Suppressor macrophage treated with lipopolysaccharide for 1 hour (primary cell): ENCODE measurements at places on chromosomes 6 and 20.

GRCh38 chr20:37725855-37726254 is 32.0 kb downstream of the CTNNBL1 start:
- DNase-seq: no peak

DNA sequence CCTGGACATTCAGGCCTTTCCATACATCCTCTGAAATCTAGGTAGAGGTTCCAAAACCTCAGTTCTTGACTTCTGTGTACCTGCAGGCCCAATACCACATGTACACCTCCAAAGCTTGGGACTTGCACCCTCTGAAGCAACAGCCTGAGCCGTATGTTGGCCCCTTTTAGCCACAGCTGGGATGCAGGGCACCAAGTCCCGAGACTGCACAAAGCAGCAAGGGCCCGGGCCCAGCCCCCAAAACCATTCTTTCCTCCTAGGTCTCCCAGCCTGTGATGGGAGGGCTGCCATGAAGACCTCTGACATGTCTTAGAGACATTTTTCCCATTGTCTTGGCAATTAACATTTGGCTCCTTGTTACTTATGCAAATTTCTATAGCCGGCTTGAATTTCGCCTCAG is 107.4 kb upstream of the FRMD1 start:
- no peak for DNase-seq

- no peak for DNase-seq
Measured at GRCh38 chr6:5151955-5152401, 66.8 kb downstream of the PPP1R3G start.

DNA sequence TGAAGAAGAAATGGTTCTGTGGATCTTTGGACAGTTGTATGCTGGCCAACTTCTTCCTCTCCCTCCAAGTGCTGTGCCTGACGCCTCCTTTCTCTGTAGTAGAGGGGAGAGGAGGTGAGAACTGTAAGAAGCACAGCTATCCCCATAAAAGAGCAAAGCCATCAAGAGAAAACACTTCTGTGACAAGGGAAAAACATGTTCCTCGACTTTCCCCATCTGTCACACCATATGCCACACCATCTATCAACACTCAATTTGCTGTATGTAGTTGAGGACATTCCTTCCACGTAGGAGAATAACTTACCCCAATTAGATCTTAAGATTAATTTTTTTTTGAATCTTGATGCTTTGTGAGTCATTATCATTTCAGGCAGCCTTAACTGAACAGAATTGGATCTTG is 156.2 kb upstream of the PLCB4 start:
- peak; percentile 10 for DNase-seq

- DNase-seq: no peak
Measured at GRCh38 chr20:36472637-36473090, 68.7 kb upstream of the MYL9 start.

DNA sequence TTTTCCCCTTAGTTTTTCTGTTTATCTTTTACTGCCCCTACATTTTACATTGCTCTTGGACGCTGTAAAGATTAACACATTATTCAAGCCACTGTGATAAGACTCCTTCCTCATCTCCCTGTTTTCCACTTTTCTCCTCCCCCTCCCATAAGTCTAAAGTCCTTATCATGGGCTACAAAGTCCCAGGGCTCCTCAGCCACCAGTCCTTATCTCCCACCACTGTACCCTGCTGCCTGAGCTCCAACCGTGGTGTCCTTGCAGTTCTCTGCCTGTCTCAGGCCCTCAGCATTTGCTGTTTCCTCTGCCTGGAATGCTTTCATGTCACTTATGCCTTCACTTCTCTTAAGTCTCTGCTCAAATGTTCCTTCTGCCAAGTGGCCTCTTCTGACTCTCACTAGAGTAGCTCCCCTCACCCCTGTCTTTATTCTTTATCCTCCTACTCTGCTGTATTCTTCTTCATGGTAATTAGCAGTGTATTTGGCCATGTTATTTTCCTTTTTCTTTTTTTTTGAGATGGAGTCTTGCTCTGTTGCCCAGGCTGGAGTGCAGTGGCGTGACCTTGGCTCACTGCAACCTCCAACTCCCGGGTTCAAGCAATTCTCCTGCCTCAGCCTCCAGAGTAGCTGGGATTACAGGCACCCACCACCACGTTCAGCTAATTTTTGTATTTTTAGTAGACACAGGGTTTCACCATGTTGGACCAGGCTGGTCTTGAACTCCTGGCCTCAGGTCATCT is 10.8 kb upstream of the LATS1 start:
- no peak for DNase-seq

- DNase-seq: no peak
Measured at GRCh38 chr6:20454204-20454824, 52.6 kb downstream of the E2F3 start.

GRCh38 chr6:57421503-57421902 is 104.1 kb downstream of the PRIM2 start:
- DNase-seq: no peak

DNA sequence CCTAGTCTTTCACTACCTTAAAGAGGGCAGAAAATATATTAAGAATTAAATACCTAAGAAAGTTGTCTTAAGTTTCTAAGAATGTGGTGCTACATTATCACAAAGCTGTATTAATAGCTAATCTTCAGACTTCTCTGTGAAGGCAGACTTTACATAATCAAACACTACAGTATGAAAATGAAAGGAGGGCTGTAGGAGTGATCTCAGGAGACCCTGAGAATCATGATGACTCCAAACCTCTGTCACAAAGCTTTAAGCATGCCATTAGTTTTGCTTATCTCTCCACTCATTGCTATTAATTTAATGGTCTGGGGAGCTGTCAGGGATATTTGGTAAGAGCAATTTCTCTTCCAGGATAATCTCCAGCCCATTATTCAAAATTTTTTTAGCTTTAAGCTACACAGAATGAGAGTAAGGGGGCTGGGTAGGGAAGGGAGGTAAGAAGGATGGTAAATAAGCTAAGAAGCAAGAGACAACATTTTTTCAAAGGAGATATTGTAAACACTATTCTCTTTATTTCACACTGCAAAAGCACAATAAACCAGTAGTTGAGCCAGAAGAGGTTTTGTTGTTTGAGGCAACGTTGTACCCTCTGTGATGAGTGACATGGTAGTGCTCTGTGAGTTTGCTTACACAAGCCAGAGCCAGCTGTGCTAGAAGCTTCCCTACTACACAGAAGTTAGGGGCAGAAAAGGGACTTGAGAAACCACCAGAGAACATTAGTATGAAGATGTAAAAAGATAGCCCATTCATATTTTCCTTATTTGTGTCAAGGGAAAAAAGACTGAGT is 258.8 kb downstream of the GMDS start:
- DNase-seq: no peak

DNA sequence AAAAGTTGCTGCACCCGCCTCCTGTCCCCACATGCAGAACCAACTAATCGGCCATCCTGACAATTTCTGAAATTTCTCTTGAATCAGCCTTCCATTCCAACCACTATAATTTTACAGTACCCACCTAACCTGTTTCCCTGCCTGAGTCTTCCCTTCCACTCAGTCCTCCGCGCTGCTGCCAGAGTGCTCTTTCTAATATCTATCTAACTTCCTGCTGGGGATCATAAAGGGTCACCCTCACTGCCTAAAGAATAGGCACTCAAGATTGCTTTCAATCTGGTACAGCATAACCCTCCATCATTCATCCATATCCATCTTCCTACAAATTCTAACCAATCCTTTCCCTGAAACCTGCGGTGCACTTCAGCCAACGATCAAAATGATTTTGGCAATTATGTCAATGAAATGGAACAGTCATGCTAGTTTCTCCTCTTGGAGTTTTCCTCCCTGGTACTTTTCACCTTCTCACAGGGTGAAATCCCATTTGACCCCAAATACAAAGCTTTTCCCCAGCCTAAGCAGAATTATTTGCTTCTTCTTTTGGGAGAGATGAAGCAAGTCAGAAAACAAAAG is 117.5 kb upstream of the BEND6 start:
- DNase-seq: no peak

DNA sequence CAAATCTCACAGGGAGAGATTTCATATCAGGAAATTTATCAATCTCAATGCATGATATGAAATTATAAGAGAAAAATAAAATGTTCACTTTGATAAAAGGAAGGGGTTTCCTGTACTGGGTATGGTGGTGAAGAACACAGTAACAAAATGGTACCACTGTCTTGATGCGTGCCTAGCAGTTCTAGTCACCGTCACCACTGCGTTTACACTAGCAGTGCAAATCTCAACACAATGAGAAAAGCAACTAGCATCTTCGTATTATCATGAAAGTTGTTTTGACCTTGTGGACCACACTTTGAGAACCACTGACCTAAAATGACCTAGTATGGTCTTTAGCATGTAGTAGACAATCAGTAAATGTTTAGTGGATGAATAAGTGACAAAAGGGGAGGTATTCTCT is 68.4 kb upstream of the ADGRF4 start:
- no peak for DNase-seq

DNA sequence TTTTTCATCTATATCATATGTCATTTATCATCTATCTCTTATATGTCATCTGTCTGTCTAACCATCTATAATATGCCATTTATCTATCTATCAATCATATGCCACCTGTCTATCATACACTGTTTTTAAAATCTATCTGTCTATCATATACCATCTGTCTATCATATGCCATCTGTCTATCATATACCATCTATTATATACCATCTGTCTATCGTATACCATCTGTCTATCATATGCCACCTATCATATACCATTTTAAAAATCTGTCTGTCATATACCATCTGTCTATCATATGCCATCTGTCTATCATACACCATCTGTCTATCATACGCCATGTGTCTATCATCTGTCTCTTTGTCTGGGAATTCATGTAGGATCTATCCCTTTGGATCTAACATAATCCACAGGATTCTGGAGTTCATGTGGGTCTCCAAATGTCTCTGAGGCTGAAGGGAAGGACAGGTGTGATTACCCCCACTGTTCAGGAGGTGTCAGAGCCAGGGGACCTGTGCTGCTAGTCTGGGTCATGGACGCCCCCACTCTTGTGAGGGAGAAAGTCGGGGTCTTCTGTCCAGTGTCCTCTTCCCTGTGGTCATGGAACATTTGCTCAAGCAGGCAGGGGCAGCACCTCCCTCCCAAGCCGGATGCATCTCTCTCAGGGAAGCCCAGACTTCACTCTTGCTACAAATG is 36.9 kb upstream of the FRMD1 start:
- no peak for DNase-seq

DNA sequence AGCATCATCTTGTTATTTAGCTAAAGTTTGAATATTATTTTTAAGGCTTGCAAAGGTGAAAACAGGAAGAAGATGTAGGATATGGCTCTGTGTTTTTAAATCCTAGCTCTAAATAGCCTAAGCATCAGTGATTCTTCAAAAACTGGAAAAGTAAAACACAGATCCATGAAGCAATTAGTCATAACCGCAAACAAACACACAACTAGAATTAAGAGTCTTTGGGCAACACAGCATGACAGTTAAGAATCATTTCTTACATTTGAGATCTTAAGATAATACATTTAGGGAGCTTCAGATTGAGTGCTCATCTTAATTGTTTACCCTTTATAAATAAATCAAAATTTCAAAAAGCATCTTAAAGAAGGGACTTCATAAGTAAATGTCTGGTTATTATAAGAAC is 115.8 kb upstream of the MAP7 start:
- no peak for DNase-seq

GRCh38 chr6:28635547-28636158 is 110.0 kb downstream of the GPX5 start:
- DNase-seq: no peak

DNA sequence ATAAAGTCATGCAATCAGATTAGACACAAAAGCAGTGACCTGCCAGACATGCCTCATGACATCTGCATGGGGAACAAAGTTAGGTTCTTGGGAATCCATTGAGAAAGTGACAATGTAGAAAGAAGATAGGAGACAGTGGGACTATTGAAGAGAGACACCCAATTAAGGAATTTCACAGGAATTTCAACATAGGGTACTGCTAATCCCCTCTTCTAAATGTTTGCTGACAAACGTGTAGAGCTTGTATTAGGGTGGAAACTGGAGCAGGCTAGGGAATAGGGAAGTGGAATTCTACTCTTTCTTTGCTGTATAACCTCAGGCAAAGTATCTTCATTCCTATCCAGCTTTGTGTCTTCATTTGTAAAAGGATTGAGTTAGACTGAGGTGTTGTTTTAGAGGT is 409.4 kb upstream of the SASH1 start:
- DNase-seq: no peak

DNA sequence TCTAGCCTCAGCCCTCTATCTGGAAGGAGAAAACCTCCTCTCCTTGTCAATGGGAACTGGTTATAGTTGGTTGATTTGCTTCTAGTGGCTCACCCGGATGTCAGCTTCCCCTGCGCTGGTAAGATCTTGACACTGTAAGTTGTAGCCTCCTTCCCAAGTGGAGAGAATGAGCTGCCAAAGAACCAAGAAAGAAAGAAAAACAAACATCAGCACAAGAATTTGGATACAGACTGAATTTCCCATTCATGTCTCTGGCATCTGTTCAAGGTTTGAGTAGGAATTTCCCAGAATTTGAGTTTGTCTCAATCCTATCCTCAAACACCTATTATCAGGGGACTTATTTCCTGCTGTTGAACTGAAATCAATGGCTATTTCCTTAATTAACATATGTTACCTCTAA is 44.1 kb downstream of the ELOVL2 start:
- DNase-seq: no peak

DNA sequence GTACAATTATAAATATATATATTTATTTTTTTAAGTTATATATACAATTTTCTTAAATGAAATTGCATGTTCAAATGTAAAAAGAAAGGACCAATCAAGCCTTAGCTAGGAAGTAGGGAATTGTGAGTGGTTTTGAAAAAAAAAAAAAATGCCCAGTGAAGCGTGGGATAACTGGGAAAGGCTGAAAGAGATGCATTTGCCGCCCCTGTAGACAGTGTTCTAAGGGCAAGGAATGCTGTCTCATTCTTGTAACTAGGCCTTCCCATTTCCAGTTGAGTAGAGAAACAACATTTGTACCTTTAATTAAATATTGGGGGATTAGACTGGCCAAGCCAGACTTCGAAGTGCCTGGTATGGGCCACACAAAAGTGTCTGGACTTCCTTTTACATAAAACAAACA is 430.1 kb upstream of the SLC35B3 start:
- no peak for DNase-seq

GRCh38 chr6:159157431-159157830 is 11.8 kb upstream of the FNDC1 start:
- no peak for DNase-seq

DNA sequence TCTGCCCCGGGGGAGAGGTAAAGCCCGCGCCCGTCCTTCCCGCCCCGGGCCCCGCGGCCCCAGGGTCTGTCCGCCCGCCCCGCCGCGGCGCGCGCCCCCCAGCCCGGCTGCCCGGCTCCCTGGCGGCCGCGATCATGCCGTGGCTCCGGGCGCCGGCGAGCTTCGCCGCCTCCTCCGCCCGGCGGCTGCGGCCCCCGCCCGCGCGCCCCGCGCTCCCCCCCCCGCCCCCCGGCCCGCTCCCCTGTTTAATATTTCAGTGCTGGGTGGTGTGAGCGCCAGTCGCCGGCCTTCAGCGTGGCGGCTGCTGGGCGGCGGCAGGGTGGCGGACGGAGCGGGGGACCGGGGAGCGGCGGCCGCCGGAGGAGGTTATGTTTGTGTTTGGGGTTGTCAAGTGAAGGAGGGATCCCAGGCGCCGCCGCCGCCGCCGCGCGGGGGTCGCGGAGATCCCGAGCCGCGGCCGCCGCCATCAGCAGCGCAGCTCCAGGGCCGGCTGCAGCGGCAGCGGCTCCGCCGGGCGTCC is at the start of gene HIVEP1:
HIVEP1 (plus strand) TSS at position 275 of the 520 bp plus-strand sequence. CDS start 3,317 bp downstream, outside the sequence.
- no peak for DNase-seq

GRCh38 chr6:96532399-96532798 is 10.8 kb downstream of the UFL1 start:
- no peak for DNase-seq

- peak; percentile 21 for DNase-seq
Measured at GRCh38 chr6:129744201-129744879, 34.4 kb upstream of the ARHGAP18 start.
